Smooth muscle cell of the brain vasculature (primary cell): ENCODE measurements at places on chromosomes 6 and 20.

GRCh38 chr20:1087311-1087905 is 31.0 kb upstream of the PSMF1 start:
- DNase-seq = no peak

GRCh38 chr20:47773371-47773786 is 11.9 kb downstream of the SULF2 start:
- DNase-seq = no peak

DNA sequence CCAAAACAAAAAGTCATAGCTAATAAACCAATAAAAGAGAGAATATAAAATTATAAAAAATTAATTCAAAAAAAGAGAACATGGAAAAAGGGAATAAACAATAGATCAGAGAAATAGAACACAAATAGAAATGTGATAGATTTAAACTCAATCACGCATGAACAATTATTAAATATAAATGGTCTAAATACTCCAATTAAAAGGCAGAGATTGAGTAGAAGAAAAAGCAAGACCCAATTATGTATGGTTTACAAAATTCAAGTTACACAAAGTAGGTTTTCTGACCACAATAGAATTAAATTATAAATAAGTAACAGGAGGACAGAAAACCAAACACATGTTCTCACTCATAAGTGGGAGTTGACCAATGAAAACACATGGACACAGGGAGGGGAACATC is 36.4 kb upstream of the MAN1A1 start:
- DNase-seq = no peak

GRCh38 chr6:22800451-22800850 is 231.1 kb downstream of the HDGFL1 start:
- DNase-seq = no peak

DNA sequence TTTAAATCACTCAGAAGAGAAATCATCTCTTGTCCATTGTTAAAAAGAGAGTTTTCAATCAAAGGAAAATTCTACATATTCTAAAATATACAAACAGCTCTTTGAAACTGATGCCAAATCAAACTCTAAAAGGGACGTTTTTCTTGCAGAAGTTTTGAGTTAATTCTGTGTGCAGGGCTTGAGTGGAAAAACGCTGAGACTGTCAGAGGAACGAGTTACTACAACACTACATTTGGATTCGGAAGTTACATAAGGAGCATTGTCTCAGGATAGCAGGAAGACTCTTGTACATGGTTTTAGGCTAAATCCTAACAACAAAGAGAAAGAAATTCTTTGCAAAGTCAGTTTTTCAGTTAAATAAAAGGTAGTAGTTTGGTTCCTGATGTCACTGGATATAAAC is 155.7 kb upstream of the SUPT3H start:
- DNase-seq = no peak

DNA sequence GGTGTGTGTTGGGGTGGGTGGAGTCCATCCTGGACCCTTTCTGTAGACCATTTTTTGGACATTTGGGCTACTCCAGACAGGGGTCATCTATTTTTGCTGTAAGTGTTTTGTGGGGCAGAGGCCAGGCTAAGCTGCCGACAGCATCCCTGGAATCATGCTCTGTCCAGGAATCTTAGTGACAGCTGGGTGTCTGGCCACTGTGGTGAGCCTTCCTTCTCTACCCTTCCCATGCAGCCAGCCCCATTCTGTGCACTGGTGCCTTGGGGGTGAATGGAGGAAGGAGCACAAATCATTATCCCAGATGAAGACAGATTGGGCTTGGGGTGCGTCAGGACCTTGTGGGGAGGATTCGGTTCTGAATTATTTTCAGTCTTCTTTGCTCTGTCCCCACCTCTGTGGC is 20.2 kb downstream of the TOX2 start:
- DNase-seq = no peak

- DNase-seq = no peak
These were observed 29.5 kb downstream of the ROS1 start for GRCh38 chr6:117396228-117396627.

GRCh38 chr20:51758978-51759544 is 9.1 kb downstream of the ATP9A start:
- no peak for DNase-seq

DNA sequence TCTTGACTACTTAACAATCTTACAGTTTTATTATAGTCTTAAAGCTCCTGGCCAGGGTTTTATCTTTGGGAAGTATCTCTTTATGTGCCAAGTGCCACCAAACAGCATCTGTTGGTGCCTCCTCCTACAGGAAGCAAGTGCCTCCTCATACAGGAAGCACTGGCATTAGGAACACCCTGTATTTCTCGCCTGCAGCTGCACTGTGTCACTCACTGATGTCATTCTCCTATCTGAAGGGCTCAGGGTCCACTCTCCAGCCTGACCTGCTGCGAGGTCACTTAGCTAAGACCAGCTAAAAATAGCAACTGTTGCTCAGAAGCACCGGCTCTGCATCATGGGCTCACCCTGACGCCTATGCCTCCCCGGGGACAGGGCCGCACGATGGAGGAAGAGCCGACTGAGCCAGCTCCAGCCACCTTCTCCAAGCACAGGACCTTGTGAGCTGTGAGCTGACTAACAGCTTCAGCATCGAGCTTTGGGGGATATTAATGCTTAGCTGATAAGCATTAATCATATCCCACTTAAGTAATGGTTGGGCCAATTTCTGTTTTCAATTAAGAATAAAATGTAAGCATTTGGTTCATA is 66.3 kb upstream of the CD93 start:
- DNase-seq = no peak

- DNase-seq = peak; percentile 60
These were observed 16.2 kb upstream of the UBR2 start for GRCh38 chr6:42547407-42548329.

GRCh38 chr6:104459543-104459942 is 400.2 kb downstream of the HACE1 start:
- DNase-seq = no peak

GRCh38 chr20:52616629-52617028 is 355.5 kb upstream of the TSHZ2 start:
- no peak for DNase-seq

DNA sequence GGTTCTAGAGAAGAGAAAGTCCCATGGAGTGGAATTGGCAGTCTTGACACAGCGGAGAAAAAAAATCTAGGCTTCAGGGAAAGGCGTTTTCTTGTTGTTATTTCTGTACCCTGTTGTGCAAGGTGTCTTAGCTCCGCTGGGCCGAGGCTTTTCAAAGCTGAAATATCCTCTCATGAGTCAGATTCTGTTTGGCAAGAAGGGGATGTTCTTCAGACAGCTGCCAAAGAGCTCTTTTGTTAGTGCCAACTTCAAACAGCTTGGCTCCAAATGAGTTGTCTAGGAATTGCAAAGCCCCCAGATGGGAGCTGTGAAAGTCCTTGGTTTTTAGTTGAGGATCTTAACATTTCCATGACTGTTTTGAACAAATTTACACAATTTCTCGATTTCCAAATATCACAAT is 45.6 kb downstream of the LRRN4 start:
- no peak for DNase-seq

DNA sequence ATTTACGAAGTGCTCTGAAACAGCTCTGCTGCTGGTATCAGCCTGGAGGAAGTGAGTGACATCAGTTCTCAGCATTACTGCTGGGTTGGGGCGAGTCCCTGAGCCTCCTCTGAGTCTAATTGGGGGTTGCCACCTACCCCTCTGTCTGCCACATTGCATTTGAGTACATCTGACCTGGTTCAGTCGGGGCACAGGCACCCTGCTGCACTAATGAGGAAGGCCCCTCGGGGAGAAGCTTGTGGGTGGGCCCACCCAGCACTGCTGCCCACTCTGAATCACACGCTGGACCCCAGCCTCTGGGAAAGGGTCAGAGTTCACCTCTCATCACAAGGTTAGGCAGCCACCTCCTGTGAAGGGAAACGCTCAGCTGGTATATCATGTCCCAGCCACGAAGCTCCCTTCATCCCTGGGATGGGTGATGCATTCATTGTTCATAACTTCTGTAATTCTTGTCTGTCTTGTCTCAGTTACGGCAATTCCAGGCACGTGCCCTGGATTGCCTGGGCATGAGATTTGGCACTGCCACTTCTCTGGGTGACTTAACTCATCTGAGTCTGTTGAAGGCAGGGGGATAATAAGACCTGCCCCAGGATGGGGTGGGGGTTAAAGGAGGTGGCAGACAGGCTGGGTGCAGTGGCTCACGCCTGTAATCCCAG is 13.3 kb downstream of the DNMT3B start:
- DNase-seq = no peak

GRCh38 chr6:5507131-5507681 is 245.9 kb downstream of the FARS2 start:
- DNase-seq = no peak
